ENCODE measurements at places on chromosomes 3 and 15.
A peak's percentile ranks its signal among the peaks of the same experiment; 100 is the strongest.

GRCh38 chr3:32376115-32376514, 15.5 kb upstream of the CMTM7 start:
- DNase-seq, result peak; percentile 67

DNA sequence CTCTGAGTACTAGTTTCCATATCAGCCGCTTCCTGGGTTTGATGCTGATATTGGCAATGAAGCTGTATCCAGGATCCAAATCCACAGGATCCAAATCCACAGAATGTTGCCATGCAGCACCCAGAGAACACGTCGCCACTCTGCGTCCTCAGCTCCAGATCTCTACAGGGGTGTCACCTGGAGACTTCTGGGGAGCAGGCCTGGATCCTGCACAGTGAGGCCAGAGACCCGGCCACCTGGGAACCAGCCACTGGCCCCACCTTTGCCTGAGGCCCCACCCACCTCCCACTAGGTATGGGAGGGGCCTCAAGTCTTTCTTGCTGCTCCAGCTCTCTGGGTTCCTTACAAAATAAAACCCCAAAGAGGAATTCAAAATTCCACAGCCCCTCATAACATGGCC, 123.9 kb downstream of the LRRK1 start:
- no peak for DNase-seq

GRCh38 chr3:184932777-184933176, 120.8 kb downstream of the VPS8 start:
- no peak for DNase-seq

GRCh38 chr15:63596676-63597037, 530 bp upstream of the FBXL22 start:
- DNase-seq, result no peak

DNA sequence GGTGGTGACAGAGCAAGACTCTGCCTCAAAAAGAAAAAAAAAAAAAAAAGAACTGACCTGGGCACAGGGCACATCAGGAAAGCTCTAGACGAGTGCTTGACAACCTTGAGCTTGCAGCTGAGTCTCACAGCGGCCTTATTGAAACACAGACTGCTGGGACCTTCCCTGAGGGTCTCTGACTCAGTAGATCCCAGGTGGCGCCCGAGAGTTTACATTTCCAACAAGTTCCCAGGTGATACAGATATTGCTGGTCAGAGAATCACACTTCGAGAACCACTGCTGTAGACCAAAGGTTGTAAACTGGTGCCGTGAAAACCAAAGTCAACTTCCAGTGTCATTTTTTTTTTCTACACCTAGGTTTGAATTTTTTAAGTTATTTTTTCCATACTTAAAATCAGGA, 573.2 kb upstream of the MDFIC2 start:
- DNase-seq, result no peak

DNA sequence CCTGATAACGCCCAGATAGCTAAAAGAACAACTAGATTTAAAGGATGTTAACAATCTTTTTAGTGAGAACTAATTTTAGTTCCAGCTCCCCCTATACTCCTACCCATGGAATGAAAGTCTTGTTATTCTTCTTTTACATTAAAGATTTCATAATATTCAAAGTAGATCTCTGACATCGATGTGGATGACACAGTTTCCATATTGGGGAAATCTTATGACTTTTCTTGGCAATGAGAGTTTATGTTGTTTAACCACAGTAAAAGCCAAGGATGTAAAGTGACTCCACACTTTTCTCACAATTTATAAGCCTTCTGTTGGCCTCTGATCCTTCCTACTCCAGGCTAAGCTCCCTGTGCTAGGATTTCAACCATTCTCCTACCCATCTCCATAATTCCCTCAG, 332.6 kb upstream of the KCNMB2 start:
- no peak for DNase-seq

- no peak for DNase-seq
These were observed 24.0 kb upstream of the SRP14 start for GRCh38 chr15:40062816-40063562.

DNA sequence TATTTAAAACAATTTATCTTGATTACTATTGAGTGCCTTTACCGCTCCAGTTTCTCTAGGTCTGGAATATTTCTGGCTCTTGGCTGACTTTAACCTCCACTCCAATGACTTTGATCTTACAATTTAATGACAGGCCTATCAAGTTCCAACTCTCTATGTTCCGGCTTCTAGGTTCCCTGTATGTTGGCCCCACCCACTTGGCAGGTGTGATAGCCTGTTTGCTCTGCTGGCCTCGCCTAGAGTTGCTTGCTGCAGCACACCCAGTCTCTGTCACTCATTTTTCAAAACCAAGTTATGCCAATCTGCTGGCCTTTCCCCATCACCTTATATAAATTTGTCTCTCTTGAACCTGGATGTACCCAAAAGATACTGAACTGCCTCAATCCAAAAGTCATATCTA, 428.0 kb downstream of the ROBO1 start:
- DNase-seq, result no peak

DNA sequence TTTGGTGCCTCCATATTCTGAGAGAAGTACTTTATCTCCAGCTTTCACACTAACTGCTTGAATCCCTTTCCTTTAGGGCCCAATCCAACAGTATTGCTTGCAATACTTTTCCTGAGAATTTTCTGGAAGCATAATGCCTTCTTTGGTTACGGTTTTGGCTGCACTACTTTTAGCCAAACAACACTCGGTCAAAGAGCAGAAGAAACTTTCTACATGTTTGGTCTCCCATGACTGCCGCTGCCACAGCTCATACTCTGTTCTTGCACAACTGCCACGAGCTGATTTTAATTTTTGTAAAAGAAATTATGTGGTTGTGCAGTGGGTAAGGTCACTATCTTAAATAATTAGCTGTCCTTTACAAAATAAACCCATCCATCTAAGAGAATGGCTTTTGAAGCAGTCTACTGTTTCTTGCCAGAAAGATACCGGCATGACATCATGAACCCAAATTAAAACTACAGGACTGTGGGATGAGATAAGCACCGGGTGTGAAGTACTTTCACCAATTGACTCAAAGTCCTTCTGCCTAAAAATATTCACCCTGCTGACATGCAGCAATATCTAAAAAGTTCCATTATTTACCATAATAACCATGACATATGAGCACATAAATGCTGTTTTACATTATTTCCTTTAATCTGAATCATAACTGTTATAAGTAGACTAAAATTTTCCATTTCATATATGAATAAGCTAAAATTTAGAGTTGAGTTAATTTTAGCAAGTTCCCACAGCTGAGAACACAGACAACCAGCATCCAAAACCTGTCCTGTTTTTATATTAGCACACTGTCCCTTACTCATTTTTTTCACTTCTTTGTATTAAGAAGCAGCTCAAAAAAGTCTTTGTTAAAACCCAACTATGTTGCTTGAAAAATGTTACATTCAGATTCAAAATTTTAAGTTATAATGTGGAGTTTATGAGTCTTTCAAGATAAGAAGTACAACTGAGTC, 1154.3 kb downstream of the EPHA3 start:
- DNase-seq, result no peak

DNA sequence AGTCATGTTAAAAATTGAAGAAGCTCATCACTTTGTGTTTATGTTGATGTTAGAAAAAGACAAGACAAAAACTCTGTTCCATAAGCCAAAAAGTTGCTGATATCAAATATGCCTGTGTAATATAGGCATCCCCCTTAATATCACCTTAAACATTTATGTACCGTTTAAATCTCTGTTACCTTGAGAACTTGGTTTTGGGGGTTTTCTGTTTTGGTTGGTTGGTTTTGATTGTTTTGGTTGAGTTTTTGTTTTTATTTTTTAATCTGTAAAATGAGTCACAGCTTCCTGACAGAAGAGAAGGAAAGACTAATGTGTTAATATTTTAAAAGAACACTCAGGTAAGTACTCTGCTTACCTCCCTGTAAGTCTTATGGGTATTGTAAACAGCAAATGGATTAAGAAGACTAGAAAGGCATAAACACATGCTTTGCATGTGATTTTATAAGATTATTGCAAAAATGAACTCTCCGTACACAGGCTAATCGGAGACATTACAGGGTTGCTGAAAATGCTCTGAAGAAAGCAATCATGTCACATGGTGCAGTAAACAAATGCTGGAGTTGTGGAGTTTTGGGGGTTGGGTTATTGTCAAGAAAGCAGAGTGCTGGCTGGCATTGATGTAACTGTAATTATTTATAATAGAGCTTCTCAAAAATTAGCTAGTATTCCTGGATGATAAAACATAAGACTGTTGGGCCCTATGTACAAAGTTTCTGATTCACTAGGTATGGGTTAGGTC, 69.5 kb upstream of the MBNL1 start:
- no peak for DNase-seq

GRCh38 chr15:37791693-37792092, 142.7 kb upstream of the TMCO5A start:
- DNase-seq, result no peak

- DNase-seq, result no peak
These were observed 1157.2 kb downstream of the ROBO1 start for GRCh38 chr3:78610462-78611125.

- DNase-seq, result no peak
These were observed 14.2 kb downstream of the PDZRN3 start for GRCh38 chr3:73610493-73610892.

DNA sequence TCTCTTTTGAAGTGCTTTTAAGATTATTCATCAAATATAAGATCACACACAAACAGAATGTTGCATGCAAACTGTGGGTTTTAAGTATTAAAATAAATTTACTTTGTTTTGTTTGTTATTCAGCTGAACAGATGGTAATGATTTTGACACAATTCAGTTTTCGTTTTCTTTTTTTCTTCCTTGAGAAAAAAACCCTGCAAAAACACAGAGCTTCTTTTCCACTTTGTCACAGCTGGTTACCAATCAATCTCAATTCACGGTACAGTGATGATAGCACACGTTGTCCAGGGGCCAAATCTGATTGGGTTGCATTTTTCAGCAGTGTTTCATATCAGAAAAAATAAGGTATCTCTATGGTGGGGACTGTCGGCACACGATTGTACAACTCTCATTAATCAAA, 473.6 kb downstream of the ROBO2 start:
- no peak for DNase-seq

- no peak for DNase-seq
These were observed 495.0 kb upstream of the RGMA start for GRCh38 chr15:93583968-93584367.

GRCh38 chr15:97522347-97522746, 438.2 kb upstream of the ARRDC4 start:
- no peak for DNase-seq

DNA sequence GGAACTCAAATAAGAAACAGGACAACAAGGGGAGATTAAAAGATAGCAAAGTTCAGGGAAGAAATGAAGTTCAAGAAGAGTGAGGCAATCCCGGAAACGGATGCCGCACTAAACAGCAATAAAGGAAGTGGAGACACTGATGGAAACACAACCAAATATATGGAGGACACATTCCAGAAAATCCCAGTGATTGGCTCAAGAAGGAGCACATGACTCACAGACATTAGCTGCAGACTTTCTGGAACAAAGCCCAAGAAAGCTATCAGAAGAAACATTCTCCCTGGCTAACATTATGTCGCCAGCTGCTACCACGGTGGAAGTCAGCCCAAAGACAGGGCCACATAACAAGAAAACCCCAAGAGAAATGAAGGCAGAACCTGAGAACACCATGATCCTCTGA, 18.1 kb upstream of the VGLL4 start:
- peak; percentile 30 for DNase-seq

- DNase-seq, result no peak
These were observed 165.1 kb upstream of the UBE2E1 start for GRCh38 chr3:23640471-23641146.

DNA sequence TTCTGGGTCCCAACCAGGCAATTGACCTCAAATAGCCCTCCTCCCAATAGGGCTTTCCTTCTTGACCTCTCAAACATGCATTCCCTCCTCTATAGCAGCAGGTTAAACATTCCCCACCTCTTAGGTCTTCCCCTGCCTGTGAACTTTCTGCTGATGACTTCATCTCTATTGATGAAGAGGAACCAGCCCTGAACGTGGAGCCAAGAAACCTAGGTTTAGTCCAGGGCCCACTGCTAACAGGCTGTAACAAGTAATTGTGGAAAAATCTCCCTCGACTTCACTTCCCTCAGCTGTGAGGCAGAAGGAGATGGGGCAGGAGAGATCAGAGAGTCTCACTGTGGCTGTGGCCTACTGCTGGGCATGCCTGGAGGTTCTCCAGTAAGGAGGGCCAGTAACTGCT, 24.7 kb downstream of the ILDR1 start:
- DNase-seq, result no peak

- no peak for DNase-seq
These were observed 150.5 kb upstream of the LRRFIP2 start for GRCh38 chr3:37324850-37325321.

DNA sequence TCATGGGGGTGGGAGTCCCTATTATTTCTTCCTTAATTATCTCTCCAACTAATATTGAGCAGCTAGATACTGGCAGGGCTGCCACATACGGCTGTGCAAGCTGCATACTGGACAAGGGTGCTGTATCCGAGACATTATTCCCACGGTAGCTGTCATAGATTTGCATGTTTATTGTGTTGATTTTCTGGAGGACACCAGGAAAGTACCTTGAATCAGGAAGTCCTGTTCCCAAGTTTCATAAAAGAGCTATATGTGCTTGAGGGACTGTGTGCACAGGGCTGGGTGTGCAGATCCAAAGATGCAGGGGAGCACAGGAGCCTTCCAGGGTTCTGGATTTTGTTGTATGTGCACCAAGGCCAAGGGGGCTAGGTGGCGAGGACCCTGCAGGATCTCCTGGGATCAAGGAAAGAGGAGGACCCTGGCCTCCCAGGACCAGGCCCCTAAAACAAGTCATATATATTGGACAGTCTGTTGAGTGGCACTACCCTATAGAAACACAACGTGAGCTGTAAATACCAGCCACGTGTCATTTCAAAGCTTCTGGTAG, 119.2 kb upstream of the ALDH1A3 start:
- no peak for DNase-seq

DNA sequence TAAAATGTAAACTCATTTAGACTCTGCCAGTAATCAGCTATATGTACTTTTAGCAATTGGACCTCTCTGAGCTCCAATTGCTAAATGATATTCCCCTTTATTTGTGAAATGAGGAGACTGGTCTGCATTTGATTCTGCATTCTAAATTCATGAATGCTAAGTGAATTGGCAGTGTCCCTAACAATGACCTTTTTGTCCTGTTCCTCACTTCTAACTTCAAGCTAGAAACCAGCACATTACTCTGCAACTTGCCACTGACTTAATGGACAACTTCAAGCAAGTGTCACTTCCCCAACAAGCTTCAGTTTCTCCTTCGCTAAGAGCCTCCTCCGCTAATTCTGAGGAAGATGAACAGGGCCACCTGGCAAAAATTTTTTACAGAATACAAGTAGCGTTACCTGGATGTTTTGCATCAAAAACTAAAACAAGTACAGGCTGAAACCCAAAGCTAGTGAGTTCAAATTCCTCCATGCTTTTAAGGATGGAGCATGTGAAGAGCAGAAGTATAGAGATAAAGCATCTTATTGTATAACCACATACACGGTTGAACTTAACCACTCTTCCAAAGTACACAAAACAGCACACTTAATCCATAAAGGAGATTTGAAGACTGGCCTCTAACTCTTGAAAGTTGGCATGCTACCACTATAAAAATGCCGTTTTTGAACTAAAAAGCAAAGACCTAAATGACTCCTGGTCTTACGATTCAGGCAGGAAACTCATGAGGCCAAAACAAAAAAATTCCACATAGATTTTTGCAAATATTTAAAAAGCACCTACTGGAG, 207.6 kb downstream of the MAGI1 start:
- DNase-seq, result no peak

- no peak for DNase-seq
These were observed 67.7 kb upstream of the ATP11B start for GRCh38 chr3:182725372-182726251.
